ENCODE measurements at places on chromosomes 6 and 20.

GRCh38 chr6:122833021-122833491 lies 44.0 kb downstream of the SMPDL3A start:
- no peak for DNase-seq

DNA sequence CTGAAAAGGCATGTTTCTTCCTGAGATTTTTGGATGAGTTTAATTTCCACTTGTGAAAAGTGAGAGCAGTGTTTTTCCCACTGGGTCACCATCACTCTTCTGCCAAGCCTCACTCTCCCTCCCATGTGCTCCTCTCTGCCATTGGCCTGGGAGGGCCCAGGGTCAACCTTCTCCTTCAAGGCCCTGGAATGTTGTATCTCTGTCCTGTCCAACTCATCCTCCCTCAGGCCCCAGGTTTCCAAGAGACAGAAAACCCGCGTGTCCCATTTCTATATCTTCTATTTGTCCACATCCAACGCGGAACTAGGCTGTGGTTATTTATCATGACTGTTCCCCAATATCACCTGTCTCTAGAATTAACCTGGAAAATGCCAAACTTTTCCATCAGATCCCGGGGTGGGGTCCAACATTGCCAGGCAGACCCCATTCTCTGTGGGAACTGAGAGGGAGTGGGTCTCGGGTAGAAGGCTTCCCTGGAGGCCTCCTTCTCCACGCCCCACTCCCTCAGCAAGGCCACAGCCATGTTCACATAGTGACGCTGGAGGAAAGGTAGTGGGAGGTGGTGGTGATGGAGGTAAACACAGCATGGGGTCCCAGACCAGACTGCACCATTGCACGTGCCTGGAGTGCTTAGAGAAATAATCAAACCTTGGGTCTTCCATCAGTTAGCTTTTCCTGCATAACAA lies 173.5 kb downstream of the SCP2D1 start:
- DNase-seq = no peak

DNA sequence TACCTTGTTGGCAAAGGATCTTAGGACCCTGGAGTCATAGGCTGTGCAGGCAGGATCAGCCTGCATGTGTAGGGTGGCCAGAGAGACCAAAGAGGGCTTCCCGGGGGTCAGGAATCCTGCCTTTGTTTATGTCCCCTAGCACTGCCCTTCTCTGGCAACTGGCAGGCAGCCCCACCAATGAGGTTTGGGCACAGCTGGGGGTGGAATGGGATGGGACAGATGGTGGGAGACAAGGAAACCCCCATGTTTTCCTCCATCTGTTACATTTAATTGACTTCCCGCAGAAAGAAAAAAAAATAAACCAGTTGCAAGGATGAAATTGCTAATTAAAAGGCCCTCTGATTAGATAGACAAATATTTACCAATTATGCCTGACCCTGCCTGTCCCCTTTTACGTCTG lies 27.6 kb downstream of the CD40 start:
- DNase-seq = no peak

DNA sequence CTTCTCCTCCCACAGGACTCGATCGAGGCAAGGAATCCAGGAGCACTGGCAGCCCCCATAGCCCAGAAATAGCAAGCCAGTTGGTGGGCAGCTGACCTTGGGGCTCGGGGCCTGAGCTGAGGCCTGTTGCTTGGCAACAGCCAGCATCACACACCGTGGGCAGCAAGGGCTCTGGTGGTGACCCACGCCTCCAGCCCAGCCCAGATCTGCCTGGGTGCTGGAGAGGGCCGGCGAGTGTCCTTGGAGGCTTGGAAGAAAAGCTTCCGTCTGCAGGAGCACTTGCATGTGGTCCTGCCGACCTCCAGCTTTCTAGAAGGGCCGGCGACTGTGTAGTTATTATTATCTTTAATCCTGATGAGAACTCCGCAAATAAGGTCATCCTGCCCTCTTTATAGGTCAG lies 67.3 kb downstream of the STK35 start:
- no peak for DNase-seq

GRCh38 chr6:46128476-46128875 lies 1.3 kb upstream of the ENPP4 start:
- DNase-seq = no peak

DNA sequence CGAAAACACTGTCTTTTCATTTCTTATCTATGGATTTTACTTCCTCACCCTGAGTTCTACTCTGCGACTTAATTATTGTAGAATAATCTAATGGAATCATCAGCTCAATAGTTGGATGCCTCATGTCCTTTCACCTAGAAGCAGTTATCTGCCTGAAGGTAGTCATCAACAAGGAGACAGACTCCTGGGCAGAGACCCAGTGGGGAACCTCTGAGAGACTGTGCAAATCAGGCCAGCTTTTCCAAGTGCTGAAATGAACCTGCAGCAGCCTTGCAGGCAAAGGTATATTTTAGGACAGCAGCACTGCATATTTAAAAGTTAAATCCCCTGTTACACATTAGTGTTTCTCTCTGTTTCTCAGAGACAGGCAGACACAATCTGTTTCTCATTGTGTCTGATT lies 99.7 kb upstream of the STMND1 start:
- DNase-seq = no peak

GRCh38 chr20:6740096-6740495 lies 27.4 kb upstream of the BMP2 start:
- no peak for DNase-seq

DNA sequence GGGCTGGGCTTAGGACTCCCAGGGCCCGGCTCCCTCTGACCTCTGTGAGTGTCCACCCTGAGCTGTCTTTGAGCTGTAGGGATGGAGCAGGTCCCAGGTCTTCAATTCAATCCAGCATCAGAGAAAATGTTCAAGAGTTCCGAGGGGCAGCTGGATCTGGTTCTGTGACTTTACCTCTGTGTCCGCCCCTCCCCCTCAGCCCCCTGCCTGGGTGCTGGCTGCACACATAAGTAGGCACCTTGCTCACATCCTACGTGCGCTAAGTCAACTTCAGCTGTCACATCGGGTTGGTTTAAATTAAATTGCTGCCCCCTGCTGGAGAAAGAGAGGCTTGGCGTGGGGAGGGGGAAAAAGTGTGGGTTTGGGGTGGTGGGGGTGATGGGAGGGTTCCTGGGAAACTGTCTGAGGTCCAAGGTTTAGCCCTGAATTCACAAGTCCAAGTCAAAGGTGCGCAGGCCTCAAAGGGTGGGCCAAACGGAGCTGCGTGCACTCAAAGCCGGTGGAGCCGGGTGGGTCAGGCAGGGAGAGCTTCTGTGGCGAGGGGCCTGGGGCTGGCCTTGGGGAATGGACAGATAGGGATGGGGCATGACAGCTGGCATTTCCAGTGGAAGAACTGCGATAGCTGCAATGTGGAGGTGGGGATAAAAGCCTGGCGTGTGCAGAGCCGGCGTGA lies 3.0 kb downstream of the WFDC5 start:
- DNase-seq = no peak

- DNase-seq = no peak
Measured at GRCh38 chr6:119517428-119517827, 167.9 kb upstream of the MAN1A1 start.

DNA sequence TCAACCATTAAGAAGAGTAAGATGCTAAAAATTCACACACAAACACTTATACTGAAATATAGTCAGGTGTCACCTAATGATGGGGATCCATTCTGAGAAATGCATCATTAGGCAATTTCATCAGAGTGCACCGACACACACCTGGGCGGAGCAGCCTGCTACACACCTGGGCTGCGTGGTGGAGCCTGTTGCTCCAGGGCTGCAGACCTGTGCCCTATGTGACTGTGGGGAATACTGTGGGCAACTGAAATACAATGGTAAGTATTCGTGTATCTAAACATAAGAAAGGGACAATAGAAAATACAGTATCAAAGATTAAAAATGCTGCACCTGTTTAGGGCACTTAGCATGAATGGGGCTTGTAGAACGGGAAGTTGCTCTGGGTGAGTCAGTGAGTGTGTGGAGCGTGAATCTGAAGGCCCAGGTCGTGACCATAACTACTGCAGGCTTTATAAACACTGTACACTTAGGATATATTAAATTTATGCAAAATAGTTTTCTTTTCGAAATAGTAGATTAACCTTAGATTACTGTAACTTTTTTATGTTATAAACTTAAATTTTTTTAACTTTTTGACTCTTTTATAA lies 124.4 kb upstream of the AFDN start:
- DNase-seq = no peak

- no peak for DNase-seq
Measured at GRCh38 chr20:5170341-5170740, 43.5 kb downstream of the CDS2 start.

DNA sequence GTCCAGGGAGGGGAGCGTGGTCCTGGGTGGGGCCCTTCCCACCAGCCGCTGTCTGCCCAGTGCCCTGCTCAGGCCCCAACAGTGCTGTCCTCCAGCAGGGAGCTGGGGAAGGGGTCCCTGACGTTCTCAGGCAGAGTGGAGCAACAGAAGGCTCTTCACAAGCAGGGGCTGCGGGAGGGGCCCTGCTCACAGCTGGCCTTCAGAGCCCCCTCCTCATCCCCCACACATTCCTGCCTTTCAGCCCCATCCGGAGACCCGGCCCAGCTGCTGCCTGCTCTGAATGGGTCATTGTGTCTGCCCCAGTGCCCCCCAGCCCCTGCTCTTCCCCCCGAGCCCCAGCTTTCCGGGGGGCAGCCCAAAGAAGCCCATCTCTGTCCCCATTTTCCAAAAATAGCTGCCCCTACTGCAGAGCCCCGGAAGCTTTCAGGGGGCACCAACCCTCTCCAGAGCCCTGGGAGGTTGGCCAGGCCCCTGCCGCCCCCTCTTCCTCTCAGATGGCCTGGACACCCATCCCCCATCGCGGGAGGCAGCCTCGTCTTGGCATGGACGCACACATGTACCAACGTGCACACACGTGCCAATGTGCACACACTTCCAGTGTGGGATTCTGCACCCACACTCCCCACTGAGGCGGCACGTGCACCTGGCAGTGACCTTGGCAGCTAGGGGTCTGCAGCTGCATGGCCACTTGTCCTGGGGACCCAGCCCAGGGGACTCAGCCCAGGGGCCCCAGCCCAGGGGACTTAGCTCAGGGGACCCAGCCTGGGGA lies 3.7 kb downstream of the COL20A1 start:
- no peak for DNase-seq

- DNase-seq = no peak
Measured at GRCh38 chr6:8170245-8170644, 67.9 kb upstream of the EEF1E1 start.

Data from activated T-helper 1 cell treated with anti-CD3 and anti-CD28 coated beads, Interleukin-2, amount 50 U/mL, for 16 hours (primary cell).